ENCODE measurements at places on chromosomes 4 and X. TPM values are rescaled to one million over a fixed set of nuclear protein-coding genes. Genes with fewer than 3 reads are reported as not detected.

GRCh38 chrX:80917919-80918318 lies 108.2 kb upstream of the BRWD3 start:
- H3K4me3 ChIP-seq, result no peak overlapping the region
- no peaks in the 10 kb centered on the region for H3K36me3 ChIP-seq
- H3K4me1 ChIP-seq, result no peaks in the 10 kb centered on the region

DNA sequence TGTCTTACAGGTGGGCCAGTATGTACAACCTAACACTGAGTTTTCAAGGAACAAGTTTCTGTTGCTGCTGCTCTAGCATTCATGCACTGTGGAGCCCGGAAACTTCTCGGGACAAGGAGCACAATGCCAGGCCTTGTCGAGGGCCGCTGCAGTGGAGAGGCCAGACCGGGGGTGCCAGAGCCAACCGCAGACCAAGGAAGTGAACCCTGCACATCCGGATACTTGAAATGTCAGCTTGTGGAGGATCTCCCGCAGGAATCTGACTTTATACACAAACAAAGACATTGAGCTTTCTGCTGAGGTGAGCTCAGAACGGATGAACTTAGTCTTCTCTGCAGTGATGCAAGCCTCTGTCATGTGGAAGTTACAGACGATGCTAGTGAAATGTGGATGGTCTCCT lies 99.5 kb downstream of the ZNF827 start:
- H3K4me3 ChIP-seq, result no peak overlapping the region
- no peaks in the 10 kb centered on the region for H3K36me3 ChIP-seq
- peaks cover 8% of the 10 kb centered on the region for H3K4me1 ChIP-seq
- H3K27ac ChIP-seq, result no peak overlapping the region
- H3K27me3 ChIP-seq, result no peaks in the 10 kb centered on the region

DNA sequence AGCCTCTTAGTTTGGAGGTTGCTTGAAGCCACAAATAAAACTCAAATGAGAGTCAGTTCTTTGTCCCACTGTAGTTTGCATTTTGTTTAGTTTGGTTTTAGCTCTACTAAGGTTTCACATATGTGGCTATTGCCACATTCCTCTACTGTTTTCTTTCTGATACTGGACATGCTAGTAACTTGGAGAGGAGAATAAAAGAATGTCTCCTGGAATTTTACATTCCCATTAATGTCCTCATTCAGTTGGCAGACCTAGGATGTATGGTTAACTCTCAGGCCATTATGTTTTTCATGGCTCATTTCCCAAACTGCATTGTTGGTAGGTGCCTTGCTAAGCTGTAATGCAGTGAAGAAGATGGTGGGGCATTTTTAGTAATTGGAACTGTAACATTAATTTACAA lies 29.9 kb downstream of the UPRT start:
- H3K4me3 ChIP-seq, result no peak overlapping the region
- H3K4me1 ChIP-seq, result no peaks in the 10 kb centered on the region
- peaks cover 4% of the 10 kb centered on the region for H3K36me3 ChIP-seq
- H3K27me3 ChIP-seq, result no peaks in the 10 kb centered on the region
- no peak for DNase-seq

DNA sequence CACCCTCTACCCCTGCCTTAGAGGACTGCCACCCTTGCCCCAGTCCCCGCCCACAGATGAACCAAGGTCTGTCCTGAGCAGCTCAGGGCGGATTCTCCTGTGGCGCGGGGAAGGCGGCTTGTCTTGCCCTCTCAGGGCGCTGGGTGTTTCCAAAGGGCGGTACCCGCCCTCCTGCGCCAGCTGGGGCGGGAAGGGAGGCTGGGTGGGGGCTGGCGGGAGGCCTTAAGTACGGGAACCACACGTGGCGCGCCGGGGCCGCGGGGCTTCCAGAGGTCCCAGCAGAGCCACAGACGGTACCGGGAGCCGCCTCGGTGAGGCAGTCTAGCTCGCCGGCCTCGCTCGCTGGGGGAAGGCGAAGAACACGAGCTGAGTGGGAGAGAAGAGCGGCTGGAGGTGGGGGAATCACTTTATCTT lies 361.1 kb downstream of the MID1IP1 start:
- no peak overlapping the region for H3K27ac ChIP-seq
- no peaks in the 10 kb centered on the region for H3K27me3 ChIP-seq
- DNase-seq, result peak; percentile 21
- H3K4me1 ChIP-seq, result peaks cover under 1% of the 10 kb centered on the region
- no peaks in the 10 kb centered on the region for H3K36me3 ChIP-seq

- H3K36me3 ChIP-seq, result no peaks in the 10 kb centered on the region
- H3K27me3 ChIP-seq, result peaks cover 4% of the 10 kb centered on the region
- no peak overlapping the region for H3K4me3 ChIP-seq
- H3K4me1 ChIP-seq, result no peaks in the 10 kb centered on the region
- no peak overlapping the region for H3K27ac ChIP-seq
These were observed 76.0 kb upstream of the DHRSX start for GRCh38 chrX:2576793-2577192.

DNA sequence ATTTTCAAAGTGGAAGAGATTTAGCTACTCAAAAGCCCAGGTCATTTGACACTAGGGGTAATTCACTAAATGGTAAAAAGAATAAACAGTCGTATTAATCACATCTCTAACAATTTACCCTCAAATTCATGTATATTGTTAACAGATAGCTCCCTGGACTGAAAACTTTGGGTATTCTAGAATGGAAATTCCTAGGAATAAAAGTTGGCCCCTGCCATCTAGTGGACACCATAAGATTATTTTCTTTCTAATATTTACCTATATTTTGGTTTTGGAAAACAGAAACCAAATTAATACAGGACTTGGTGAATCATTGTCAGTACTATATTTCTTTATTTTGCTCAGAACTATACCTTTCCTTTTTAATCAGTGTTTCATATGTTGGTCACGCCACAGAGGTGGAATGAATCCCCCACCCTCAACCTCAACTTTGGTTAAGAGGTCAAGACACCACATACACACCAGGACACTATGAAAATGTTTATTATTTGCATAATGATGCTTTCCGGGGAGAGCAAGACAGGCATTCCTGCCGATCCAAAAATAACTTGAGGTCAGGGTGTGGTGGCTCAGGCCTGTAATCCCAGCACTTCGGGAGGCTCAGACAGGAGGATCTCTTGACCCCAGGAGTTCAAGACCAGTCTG lies 96.2 kb upstream of the APOOL start:
- no peaks in the 10 kb centered on the region for H3K27me3 ChIP-seq
- no peaks in the 10 kb centered on the region for H3K4me1 ChIP-seq
- no peak overlapping the region for H3K27ac ChIP-seq
- no peaks in the 10 kb centered on the region for H3K36me3 ChIP-seq
- H3K4me3 ChIP-seq, result no peak overlapping the region

HPGDS gene
- total RNA-seq, result 0.41 TPM

- no peak overlapping the region for H3K27ac ChIP-seq
- H3K4me3 ChIP-seq, result no peak overlapping the region
- H3K36me3 ChIP-seq, result no peaks in the 10 kb centered on the region
- DNase-seq, result no peak
These were observed 148.2 kb downstream of the FAM47B start for GRCh38 chrX:35090801-35091200.

GRCh38 chr4:98568941-98569663 lies 89.3 kb downstream of the TSPAN5 start:
- H3K27me3 ChIP-seq, result no peaks in the 10 kb centered on the region
- no peaks in the 10 kb centered on the region for H3K4me1 ChIP-seq
- DNase-seq, result no peak
- no peak overlapping the region for H3K27ac ChIP-seq
- no peaks in the 10 kb centered on the region for H3K36me3 ChIP-seq
- no peak overlapping the region for H3K4me3 ChIP-seq

Data from CD4-positive, alpha-beta memory T cell (primary cell).